ENCODE measurements at places on chromosomes 3 and 15.

GRCh38 chr3:193552923-193553322, 1.8 kb downstream of the ATP13A4 start:
- DNase-seq = no peak

GRCh38 chr3:157119369-157119951, 40.5 kb downstream of the CCNL1 start:
- no peak for DNase-seq

DNA sequence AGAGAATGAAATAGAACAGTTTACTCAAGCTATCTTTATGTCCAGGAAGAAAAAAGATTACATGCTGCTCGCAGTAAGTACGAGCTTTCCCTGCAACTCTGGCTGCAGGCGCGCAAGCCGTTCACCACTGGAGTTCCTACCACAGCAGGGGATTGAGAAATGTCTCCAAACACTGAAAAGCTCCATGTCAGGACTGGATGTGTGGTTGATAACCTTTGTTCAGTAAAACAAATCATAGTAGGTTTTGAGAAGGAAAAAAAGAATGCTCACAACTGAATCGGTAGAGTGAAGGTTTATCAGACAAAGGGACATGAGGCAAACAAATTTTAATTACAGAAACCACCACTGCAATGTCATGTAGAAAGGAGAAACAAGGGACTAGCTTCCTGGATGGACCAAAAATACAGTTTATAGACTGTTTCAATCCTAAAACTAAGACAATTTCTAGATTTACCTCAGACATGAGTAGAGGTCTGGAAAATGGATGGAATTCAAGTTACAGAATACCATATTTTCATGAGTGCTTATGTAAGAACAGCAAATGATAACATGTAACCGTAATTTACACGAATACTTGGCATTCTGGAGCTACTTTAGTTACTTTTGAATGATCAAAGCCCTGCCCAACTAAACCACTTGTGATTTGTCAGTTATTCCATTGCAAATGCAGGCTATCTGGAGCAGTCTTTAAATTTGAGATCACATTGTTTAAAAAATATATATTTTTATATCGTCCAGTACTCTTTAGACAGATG, 471.1 kb downstream of the SHQ1 start:
- no peak for DNase-seq

DNA sequence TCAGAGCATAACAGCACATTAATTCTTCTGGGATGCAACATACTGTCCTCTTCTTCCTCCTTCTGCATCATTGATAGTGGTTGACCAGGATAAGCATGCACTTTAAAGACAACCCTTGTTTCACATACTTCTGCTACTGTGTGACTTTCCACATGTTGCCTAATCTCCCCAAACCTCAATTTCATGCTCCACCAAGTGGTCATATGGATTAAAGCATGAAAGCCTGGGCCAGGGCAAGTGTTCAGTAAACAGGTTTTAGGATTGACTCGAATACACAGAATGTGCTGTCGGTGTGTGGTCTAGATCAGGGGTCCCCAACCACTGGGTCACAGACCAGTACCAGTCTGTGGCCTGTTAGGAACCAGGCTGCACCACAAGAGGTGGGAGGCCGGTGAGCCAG, 22.5 kb upstream of the BFSP2 start:
- no peak for DNase-seq

DNA sequence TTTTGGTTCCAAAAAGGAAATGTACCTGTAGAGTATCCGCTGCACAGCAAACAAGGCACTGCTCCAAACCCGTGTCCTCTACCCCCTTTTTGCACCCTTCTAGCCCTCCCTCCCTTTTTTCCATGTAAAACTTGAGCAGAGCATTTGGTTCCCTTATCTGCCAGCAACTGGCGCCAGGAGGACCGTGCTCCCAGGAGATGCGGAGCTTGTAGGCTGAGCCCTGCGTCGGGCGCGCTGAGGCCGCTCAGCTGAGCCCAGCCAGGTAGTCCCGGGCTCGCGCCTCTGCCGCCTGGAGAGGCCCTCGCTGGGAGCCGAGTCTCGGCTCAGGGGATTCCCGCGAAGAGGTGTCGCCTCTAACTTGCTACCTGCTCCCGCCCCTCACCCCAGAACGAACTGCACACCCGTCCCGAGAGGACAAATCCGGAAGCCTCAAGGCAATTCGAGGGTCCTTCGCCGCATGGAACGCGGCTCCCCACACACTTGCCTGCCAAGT, 575 bp downstream of the TRPM7 start:
- DNase-seq = peak; percentile 69

DNA sequence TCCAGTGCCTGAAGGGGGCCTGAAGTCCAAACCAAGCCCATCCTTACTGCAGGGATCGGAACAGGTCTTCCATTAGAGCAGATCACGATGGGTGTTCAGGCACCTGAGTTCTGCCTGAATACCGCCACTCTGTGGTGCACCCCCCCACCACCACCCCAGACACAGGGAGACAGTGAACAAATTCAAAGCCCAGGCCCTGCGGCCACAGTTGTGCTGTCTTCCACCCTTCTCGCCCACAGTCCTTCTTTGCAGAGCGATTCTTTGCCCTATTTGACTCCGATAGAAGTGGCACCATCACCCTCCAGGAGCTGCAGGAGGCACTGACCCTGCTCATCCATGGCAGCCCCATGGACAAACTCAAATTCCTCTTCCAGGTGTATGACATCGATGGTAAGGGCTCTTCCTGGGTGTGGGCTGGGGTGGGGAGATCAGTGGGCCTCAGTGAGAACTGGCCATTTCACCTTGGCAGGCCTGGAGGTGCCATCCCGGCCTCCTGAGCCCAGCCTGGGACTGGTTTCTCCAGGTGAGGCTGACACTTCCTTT, 13.6 kb downstream of the NOX5 start:
- no peak for DNase-seq

DNA sequence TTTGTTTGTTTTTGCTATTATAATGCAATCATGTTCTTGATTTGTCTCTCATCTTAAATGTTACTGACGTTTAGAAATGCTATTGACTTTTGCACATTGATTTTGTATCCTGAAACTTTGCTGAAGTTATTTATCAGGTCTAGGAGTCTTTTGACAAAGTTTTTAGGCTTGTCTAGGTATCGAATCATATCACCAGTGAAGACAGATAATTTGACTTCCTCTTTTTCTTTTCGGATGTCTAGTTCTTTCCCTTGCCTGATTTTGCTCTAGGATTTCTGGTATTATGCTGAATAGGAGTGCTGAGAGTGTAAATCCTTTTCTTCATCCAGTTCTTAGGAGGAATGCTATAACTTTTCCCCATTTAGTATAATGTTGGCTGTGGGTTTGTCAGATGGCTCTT, 719.7 kb upstream of the BCHE start:
- DNase-seq = no peak

DNA sequence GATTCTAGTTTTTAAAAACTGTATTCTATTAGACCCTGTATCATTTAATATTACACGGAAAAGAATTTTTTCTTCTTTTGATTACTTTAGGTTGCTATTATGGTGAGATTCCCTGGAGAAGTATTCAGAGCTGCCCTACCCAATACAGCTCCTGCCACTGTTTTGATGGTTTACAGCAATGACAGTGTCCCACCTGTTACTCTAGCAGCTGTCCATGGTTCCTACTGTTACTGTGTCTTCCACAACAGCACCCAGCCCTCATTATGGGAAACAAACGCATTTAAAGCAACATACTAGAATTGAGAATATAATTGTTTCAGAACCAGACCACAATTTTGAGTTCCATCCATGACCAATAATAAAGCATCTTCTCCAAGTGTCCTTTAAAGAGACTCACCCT, 450.7 kb downstream of the SHQ1 start:
- no peak for DNase-seq

DNA sequence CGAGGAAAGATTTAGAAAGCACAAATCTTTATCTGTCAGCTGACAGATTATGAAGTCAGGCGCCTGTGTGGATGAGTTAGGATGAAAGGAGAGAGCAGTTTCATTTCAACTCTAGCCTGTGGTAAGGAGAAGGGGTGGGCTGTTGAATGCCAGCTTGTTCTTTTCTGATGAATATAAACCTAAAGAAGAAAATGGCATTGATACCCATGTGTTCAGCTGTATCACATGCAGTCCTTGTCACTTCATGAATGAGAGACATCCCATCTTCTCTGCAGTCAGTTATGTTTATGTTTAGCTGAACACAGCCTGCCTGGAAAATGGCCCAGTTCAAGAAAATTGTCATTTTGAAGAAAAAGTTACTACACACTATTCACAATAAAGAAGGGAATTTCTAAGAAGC, 345.7 kb upstream of the RBMS3 start:
- DNase-seq = no peak

DNA sequence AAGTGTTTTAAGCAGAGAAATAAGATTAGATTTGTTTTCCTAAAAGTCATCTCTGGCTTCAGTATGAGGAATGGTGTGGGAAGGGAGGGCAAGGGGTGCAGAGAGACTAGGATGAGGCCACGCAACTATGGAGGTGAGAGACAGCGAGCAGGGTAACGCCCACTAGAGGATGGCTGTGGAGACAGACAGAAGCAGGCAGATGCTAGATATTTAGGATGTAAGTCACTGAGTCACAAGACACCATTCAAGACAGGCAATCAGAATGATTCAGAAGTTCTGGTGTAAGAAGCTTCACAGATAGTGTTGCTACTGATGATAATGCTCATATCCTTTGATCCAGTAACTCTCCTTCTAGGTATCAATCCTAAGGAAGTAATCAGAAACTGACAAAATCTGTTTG, 19.1 kb downstream of the HSPBAP1 start:
- no peak for DNase-seq

DNA sequence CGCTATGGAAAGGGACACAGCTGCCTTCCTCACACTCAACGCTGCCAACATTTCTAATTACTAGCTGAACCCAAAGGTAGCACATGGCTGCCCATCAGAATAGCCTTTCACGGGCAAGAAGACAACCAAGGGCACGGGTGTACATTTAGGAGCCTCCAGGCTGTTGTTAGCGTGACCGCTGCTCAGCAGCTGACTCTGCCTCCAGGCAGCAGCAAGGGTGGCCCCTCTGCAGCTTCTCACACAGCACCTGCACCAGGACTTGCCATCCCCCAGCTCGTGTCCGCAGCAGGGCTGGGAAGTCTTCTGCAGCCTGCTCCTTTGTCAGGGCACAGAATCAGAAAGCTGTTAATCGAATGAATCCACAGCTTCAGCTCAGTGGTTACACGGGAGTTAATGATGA, 146.8 kb downstream of the ADAMTS17 start:
- no peak for DNase-seq

DNA sequence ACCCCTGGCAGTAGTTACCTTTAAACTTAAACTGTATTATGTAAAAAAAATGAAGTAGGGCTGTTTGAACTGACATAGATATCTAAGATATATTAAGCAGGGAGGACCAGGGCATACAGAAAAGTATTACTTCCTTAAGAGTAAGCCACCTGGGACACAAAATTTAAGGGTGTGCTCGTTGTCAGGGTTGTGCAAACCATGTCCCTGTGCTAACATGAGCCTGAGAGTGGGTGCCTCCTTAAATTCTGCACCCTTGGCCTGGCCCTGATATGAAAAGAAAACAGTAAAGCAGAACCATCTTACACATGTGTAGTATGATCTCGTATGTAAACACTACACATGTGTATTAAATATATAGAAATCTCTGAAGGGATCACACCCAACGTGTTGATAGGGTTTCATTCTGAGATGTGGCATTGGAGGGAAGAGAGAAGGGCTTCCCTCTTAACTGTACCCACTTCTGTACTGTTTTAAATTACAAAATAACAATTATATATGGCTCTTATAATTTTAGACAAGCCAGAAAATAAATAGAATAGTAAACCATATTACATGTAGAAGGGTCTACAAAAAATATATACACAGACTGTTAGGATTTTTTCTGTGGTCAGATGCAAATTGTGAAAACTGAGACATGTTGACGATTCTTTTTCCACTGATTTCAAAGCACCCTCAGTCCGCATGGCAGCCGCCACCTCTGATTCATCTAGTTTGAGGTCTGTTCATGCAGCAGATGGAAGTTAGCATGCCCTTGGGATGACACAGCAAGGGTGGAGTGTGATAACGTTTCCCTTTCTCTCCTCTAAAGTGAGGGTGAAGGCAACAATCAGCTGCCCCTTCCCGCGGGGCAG, 400.8 kb upstream of the PROK2 start:
- no peak for DNase-seq

- DNase-seq = no peak
Observed at GRCh38 chr15:69609776-69610175, 157.2 kb downstream of the RPLP1 start.

DNA sequence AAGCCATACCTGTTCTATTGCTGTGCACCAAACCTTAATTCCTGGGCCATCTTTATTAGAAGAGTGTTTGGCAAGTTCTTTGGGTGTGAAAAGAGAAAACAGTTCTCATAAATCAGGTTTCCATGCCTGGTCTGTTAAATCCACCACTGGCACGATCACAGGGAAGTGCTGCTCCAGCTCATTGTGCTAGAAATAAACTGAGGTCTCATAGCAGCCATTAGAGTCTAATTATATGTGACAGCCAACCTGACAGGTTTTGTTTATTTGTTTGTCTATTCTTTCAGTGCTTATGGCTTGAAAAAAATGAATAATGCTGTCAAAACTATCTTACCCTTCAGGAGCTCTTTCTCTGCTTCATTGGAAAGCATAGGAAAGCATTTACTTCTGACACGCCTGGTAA, 147.1 kb upstream of the CNTN6 start:
- no peak for DNase-seq

DNA sequence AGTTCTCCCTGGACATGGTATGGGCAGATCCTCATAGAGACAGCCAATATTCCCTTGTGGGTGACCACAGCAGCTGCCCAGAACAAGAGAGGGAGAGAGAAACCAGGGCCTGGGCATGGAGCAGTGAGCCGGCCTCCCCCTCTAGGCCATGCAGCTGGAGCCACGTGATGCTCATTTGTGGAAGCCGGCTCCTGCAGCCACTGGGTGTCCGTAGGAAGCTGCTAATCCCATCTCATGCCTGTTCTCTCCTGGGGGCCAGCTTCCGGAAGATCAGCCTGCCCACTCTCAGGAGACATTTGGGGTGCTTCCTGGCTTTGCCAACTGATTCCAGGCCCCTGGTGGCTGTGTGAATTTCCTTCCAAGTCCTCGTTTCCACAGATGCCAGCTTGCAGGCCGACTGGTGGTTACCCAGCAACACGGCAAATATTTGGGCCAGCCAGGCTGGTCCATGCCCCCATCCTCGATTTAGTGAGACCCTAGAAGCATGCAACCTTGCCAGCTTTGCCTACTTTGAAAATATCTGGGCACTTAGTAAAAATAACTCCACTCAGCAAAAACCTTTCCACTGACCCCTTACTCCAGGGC, 55.3 kb downstream of the LINGO1 start:
- no peak for DNase-seq

- DNase-seq = peak; percentile 93
Observed at GRCh38 chr3:119322835-119323722, 28.9 kb downstream of the ARHGAP31 start.

DNA sequence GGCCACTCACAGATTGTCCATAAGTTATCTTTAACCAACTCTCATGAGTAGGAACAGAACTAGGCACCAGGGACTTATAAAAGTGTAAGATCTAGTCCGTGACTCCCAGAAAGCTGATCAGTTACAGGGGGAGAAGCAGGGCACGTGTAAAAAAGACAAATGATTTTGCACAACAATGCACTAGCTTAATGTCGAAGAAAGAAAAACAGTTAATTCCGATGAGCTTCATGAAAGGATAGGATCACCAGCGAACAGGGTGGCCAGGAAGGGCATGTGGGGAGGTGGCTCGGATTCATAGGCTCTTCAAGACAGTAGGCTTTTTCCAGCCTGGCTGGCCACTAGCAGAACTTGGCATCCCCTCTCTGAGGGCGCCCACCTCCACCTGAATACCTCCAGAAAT, 90.0 kb downstream of the IL5RA start:
- no peak for DNase-seq

- no peak for DNase-seq
Observed at GRCh38 chr15:42056934-42057798, 36.3 kb upstream of the PLA2G4E start.

GRCh38 chr3:46922871-46923558, 45.5 kb downstream of the PTH1R start:
- no peak for DNase-seq

All from stimulated activated CD4-positive, alpha-beta T cell treated with anti-CD3 and anti-CD28 coated beads, Interleukin-15, amount 100 ng/mL, for 1 hour (primary cell).